ENCODE measurements at places on chromosomes 11 and 22.

GRCh38 chr22:29917052-29917902 is 34.3 kb downstream of the MTMR3 start:
- H3K36me3 ChIP-seq = no peaks in the 10 kb centered on the region
- H3K4me1 ChIP-seq = no peaks in the 10 kb centered on the region
- no peak overlapping the region for H3K4me3 ChIP-seq
- H3K27ac ChIP-seq = peak overlapping the region; percentile 29

DNA sequence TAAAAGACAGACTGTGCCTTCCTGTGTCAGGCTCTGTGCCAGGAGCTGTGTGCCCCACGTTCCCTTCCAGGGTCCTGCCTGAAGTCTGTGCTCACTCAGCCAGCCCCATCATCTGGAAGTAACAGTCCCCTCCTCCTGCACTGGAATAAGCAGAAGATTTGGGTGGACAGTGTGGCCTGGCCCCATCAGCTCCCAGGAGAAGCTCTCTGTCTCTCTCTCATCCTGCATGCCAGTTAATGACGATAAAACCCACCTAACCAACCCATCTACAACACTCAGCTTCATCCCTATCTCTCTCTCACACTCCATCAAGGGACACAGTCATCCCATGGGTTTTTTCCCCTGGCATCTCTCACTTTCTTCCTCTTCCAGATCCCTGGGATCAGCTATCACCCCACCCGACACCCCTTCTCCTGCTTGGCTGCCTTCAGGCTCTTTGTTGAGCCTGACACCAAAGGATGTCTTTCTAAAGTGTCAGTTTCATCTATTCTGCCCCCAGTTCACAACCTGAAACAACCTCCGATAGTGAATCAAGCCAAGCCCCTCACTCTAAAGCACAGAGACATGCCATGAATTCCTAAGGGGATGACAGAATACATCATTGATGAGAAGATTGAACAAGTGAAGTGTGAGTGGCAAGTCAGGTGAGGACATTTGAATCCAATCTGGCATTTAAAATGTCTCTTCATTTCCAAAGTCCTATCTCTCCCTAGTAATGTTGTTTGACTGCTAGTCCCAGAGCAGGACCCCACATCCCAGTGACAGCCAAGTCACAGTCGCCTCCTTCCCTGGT is 91.4 kb upstream of the TOP3B start:
- H3K4me1 ChIP-seq = no peaks in the 10 kb centered on the region
- DNase-seq = no peak
- H3K27ac ChIP-seq = no peak overlapping the region
- H3K36me3 ChIP-seq = no peaks in the 10 kb centered on the region
- H3K27me3 ChIP-seq = no peaks in the 10 kb centered on the region
- H3K4me3 ChIP-seq = no peak overlapping the region

GRCh38 chr11:70225681-70226177 is 22.6 kb downstream of the FADD start:
- H3K4me3 ChIP-seq = no peak overlapping the region
- no peaks in the 10 kb centered on the region for H3K36me3 ChIP-seq
- H3K27ac ChIP-seq = no peak overlapping the region

- no peak for DNase-seq
- H3K27ac ChIP-seq = no peak overlapping the region
- H3K4me3 ChIP-seq = no peak overlapping the region
- H3K36me3 ChIP-seq = no peaks in the 10 kb centered on the region
These were observed 282.4 kb downstream of the C11orf87 start for GRCh38 chr11:109704432-109704831.

- no peaks in the 10 kb centered on the region for H3K4me1 ChIP-seq
- no peak overlapping the region for H3K27ac ChIP-seq
- H3K4me3 ChIP-seq = no peak overlapping the region
- DNase-seq = no peak
- H3K36me3 ChIP-seq = no peaks in the 10 kb centered on the region
These were observed 44.4 kb downstream of the MOB2 start for GRCh38 chr11:1442163-1442562.

GRCh38 chr11:10674911-10675440 is 18.6 kb downstream of the IRAG1 start:
- H3K4me3 ChIP-seq = peak overlapping the region; percentile 15
- no peak for DNase-seq

DNA sequence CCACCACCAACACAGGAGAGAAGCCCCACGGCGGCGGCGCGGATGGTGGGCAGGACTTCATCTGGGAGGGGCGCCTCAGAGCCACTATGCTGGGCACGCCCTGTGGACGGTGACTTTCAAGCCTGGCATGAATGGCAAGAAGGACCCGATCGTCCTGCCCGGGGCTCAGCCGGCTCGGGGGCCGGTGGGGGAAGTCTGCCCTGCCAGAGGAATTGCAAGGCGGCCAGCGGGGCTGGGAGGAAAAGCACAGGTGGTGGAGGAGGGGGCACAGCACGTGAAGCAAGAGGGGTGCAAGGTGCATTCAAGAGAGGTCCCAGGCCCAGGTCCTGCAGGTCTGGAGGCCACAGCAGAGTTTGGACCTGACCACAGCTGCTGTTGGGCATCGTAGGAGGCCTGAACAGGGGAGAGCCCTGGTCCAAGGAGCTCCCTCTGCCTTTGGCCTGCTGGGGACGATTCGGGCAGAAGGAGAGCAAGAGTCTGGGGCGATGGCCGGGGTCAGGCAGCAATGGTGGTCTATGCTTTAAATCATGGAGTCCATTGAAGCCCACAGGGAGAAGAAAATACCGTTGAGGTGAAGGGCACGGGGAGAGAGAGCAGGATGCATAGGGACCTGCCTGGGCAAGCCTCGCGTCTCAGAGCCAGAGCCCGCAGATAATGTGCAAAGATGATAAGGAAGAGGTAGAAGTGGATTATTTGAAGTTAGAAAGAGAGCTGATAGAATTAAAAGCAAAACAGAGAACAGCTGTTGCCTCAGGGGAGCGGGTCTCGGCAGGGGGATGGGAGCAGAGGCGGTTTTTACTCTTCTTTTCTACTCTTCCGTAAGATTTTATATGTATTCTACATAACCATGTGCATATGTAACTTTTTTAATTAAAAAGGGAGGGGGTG is 82.6 kb upstream of the SHISAL1 start:
- no peaks in the 10 kb centered on the region for H3K4me1 ChIP-seq
- H3K36me3 ChIP-seq = no peaks in the 10 kb centered on the region
- no peak overlapping the region for H3K4me3 ChIP-seq
- DNase-seq = no peak

- no peaks in the 10 kb centered on the region for H3K27me3 ChIP-seq
- no peak overlapping the region for H3K27ac ChIP-seq
- H3K36me3 ChIP-seq = no peaks in the 10 kb centered on the region
- DNase-seq = no peak
- H3K4me1 ChIP-seq = no peaks in the 10 kb centered on the region
These were observed 110.4 kb downstream of the WNT11 start for GRCh38 chr11:76095891-76096290.

- no peaks in the 10 kb centered on the region for H3K27me3 ChIP-seq
- peaks cover 64% of the 10 kb centered on the region for H3K4me1 ChIP-seq
- DNase-seq = no peak
- no peak overlapping the region for H3K27ac ChIP-seq
- no peak overlapping the region for H3K4me3 ChIP-seq
These were observed 7.1 kb downstream of the MYEOV start for GRCh38 chr11:69301081-69301454.

GRCh38 chr11:35927682-35928081 is 16.2 kb upstream of the LDLRAD3 start:
- no peaks in the 10 kb centered on the region for H3K27me3 ChIP-seq
- H3K4me3 ChIP-seq = peak overlapping the region; percentile 45
- H3K27ac ChIP-seq = peak overlapping the region; percentile 81
- peak; percentile 3 for DNase-seq
- no peaks in the 10 kb centered on the region for H3K36me3 ChIP-seq
- H3K4me1 ChIP-seq = peaks cover 34% of the 10 kb centered on the region

DNA sequence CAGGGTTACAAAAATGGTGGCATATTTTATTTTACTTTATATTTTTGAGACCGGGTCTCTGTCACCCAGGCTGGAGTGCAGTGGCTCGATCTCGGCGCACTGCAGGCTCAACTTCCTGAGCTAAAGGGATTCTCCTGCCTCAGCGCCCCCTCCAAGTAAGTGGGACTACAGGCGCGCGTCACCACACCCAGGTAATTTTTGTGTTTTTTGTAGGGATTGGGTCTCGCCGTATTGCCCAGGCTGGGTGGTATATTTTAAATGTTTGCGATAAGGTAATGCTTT is 652 bp upstream of the FOSL1 start:
- no peaks in the 10 kb centered on the region for H3K36me3 ChIP-seq
- H3K27me3 ChIP-seq = no peaks in the 10 kb centered on the region
- H3K4me3 ChIP-seq = peak overlapping the region; percentile 81
- peak overlapping the region; percentile 98 for H3K27ac ChIP-seq
- DNase-seq = no peak

- no peaks in the 10 kb centered on the region for H3K36me3 ChIP-seq
- DNase-seq = no peak
- H3K4me3 ChIP-seq = no peak overlapping the region
- no peak overlapping the region for H3K27ac ChIP-seq
These were observed 59.3 kb downstream of the ANO1 start for GRCh38 chr11:70137383-70137782.

Data from esophagus squamous epithelium (tissue), 5 donors.